ENCODE measurements at places on chromosomes 13 and 19.

- DNase-seq, result no peak
Measured at GRCh38 chr13:51945149-51945548, 66.1 kb downstream of the ATP7B start.

- no peak for DNase-seq
Measured at GRCh38 chr13:58869566-58869965, 1238.0 kb downstream of the PCDH17 start.

GRCh38 chr19:42246922-42247639 is 4.7 kb upstream of the GSK3A start:
- no peak for DNase-seq

DNA sequence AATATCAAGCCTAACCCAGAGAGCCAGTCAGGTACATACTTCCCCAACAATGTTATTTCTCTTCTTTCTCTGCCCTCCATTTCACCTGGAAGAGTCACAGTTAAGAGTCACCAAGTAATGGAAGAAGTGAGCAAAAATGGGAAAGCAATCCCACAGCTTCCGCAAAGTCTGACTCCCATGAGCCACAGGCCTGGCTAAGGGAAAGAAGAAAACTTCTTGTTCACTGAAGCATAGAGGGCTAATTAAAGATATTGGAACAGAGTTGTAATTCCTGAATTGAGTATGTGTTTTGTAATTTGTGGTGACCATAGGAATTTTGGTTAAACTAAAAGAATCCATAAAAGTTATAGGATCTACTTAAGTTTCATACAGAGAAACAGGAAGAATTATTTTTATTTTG is 830.9 kb upstream of the PCDH20 start:
- DNase-seq, result no peak

DNA sequence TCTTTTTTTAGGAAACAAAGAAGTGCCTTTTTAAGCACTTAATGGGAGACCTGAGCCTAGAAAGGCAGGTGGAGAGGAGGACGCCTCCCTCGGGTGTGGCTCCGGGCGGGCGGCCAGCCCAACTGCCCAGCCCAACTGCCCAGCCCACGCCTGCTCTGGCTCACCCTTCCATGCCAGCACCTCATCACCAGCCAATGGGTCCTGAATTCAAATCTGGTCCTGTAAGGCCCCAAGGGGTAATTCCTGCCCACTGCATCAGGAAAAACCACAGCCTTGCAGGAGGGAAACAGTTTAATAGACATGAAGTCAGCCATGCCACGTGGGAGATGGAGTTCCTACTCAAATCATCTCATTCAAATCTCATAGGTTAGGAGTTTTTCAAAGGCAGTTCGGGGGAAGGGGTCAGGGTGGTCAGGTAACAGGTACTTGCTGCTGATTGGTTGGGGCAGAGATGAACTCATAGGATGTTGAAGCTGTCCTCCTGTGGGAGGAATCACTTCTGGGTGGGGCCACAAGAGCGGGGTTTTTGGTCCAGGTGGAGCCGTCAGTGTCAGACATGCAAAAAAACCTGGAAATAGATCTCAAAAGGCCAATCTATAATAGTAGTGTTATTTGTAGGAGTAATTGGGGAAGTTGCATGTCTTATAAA is 64.9 kb downstream of the HSPH1 start:
- no peak for DNase-seq

DNA sequence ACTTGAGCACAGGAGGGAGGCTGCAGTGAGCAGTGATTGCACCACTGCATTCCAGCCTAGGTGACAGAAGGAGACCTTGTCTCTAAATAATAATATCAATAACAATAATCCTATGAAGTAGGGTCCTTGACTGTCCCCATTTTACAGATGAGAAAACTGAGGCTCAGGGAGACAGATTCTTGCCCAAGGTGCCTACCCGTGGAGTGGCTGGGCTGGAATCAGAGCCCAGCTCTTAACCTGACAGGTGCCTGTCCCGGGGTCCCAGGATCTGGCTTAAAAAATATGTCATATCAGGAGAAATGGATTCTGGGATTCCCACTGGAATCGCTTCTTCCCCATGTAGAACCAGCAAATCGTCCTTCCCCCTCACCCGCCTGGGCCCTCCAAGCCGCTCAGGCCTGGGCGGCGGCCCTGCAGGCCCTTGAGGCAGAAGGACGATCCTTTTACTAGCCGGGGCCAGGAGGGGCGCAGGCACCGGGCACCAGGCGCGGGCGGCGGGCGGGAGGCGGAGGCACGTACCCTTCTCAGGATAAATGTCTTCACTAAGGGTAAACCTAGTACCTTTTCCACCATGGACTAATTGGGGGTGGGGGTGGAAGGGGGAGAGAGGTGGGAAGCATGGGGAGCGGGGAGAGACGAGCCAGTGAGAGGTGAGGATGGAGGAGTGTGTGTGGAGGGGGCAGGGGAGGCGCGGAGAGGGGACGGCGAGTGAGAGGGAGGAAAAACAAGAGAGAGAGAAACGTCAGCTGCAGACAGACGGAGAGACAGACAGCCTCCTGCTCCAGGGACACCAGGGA is 60.6 kb downstream of the COLGALT1 start:
- no peak for DNase-seq

- DNase-seq, result peak; percentile 68
Measured at GRCh38 chr19:35114353-35115176, 1.1 kb upstream of the FXYD3 start.

DNA sequence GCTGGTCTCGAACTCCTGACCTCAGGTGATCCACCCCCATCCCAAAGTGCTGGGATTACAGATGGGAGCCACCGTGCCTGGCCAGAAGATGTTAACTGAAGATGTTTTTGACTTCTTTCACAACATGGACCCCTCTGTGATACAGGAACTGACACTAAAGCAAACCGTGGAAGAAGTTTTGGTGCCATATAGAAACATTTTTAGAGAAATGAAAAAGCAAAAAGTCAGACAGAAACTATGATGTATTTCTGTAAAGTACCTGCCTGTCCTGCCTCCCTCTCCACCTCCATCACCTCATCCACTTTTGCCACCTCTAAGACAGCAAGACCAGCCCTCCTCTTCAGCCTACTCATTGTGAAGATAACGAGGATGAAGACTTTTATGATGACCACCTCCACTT is 11.3 kb downstream of the FBXO27 start:
- no peak for DNase-seq

- no peak for DNase-seq
Measured at GRCh38 chr13:28346154-28346553, 148.8 kb downstream of the FLT1 start.

DNA sequence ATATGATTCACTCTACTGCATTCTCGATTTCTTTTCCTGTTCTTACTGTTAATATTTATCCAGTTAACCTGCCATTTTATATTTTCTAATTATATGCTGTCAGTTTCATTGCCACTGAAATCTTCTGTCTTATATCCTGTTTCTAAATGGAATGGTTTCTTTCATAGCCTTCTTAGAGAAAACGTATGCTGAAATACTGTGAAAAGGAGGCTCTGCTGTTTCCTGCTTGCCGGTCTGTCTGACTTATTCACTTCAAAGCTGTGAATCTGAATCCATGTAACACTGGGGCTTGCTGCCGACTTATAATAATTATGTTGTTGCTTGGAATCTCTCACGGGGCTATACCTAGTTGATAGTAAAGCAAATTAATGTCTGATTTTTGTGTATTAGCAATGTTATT is 80.0 kb downstream of the GPR12 start:
- no peak for DNase-seq

GRCh38 chr19:50005428-50005827 is 19.7 kb downstream of the VRK3 start:
- DNase-seq, result no peak

DNA sequence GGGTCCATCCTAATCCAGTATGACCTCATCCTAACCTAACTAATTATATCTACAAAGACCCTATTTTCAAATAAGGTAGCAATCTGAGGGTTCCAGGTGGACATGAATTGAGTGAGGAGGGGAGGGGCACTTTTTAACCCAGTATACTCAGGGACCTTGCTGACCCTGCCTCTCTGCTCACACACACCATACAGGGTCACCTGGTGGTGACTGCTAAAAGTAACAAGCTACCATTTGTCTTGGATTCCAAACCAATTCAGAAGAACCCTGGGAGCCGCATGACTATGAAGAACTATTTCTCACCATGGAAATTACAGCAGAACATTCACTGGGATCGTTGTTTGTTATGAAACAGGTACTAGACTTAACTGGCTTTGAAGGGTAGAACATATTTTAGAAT is 151.9 kb downstream of the LACC1 start:
- DNase-seq, result no peak

DNA sequence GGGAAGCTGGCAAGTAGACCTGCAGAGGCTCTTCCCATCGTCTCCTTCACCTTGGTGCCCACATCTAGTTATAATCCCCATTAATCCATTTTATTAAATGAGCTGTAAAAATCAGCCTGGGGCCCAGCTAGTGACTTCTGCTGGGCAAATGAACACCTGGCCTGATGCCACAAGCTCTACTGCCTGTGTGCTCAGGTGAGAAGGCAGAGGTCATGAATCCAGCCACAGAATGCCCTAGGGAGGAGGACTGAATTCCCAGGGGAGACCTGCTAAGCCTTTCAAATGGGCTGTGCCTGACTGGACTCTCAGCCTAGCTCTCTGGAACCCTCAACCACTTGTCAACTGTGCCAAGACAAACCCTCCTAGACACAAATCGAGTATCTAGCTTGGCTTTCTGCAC is 74.0 kb downstream of the PDS5B start:
- DNase-seq, result no peak

DNA sequence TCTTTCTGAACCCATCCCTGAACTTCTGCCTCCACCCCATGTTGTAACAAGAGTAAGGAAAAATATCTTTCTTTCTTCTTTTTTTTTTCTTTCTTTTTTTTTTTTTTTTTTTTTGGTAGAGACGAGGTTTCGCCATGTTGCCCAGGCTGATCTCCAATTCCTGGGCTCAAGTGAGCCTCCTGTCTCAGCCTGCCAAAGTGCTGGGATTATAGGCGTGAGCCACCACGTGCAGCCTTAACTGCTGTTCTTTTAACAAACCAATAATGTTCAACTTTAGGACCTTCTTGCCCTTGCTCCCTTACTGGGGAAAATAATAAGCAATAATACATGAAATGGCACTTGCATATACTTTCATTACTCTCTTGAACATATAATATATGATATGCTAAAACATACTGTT is 19.6 kb downstream of the GPR183 start:
- no peak for DNase-seq

DNA sequence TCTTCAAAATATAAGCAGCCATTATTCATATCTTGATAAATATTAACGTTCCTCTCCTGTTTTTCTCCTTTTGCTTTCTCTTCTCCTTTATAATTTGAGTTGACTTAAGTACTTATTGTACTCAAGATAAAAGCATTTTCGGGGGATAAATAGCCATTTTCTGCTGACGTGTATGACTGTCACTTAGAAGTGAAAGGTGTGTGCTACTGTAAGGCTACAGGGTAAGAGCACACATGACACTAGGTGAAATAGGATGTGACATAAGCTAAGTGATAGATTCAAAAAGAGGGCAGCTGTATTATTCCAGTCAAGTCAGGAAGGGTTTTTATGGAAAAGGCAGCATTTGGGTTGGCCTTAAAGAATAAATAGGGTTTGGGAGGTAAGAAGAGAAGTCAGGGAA is 128.5 kb downstream of the GPC6 start:
- DNase-seq, result no peak

GRCh38 chr19:398719-399118 is 10.2 kb downstream of the C2CD4C start:
- DNase-seq, result no peak

- no peak for DNase-seq
Measured at GRCh38 chr19:47674548-47674947, 38.7 kb upstream of the EHD2 start.

DNA sequence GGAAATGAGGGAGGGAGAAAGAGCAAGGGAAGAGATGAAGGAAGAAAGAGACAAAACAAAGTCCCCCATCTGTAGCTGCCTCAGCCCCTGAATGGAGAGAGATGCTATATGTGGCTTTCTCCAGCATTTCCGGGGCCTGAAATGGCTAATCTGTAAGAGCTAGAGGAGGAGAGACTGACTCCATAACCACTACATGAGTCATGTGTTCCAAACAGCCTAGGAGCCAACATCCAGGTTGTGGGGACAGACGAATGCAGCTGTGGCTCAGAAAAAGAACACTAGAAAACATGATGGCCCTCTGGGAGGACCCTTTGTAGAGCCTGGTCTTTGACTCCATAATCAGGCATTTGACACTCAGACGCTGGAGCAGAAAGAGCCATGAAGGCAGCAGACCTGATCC is 292.0 kb upstream of the ZNF507 start:
- no peak for DNase-seq

DNA sequence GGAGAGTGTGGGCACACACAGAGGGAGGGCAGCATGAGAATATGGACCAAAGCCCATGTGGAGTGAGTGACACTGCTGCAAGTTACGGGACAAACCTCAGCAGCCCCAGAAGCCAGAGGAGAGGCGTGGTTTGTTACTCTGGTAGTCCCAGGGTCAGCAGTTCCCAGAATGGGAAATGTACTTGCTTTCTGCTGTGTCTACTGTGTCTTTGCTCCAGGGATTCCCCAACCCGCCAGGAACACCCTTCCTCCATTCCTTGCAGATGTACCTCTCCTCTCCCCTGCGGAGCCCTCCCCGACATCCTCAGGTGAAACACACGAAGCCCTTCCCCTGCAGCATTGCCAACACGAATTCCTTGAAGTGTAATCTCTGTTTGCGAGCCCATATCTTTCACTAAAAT is 47.2 kb downstream of the MYO16 start:
- DNase-seq, result no peak

DNA sequence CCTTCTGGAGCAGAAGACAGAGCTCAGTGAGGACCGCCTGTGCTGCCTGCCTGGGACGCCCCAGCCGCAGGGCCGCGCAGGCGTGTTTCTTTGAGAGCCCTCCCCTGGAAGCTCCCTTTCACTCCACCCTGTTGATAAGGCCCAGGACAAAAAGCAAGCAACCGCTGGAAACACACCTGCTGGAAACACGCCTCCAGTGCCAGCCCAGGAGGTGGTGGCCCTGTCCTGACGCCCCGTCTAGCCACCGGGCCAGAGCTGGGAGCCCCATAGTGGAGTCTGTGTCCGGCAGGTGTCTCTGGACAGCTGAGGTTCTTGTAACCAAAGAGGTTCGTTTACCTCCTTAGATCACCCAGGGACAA is 173.8 kb downstream of the KATNAL1 start:
- no peak for DNase-seq

GRCh38 chr13:70950664-70951063 is 842.4 kb upstream of the KLHL1 start:
- DNase-seq, result no peak

Measured in CD4-positive, alpha-beta T cell (primary cell).